ENCODE measurements at places on chromosomes 3 and 15. TPM values are rescaled to one million over a fixed set of nuclear protein-coding genes. Genes with fewer than 3 reads are reported as not detected.

Gene CAPN7
- 22.6 TPM for polyA plus RNA-seq

DNA sequence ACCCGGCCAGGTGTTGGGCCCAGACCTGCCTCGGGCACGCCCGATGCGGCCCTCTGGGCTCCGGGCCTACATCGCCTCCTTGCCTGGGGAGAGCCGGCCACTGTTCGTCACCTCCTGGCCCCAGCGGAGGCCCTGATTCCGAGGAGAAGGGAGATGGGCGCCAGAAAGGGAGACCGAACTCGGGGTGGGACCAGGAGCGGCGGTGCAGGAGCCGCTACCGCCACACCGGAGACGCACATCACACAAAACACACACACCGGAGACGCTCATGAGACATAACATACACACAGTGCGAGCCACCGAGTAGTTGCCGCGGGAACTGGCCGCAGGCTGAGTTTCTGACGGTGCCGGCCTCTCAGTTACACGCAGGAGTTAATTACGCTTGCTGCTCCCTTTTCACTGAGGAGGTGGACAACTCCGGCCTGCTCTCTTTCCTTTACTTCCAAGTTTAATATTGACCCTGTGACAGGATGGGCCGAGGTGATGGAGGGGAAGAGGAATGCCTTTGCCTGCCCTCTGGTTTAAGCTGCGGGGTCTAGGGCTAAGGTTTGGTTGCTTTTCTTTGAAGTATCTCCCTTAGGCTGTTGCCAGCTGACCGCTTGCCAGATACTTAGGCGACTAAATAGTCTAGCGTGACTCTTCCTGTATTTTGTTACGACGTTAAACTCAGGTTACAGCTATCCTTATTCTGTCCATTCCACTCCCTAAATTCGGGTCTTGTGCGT lies 570 bp downstream of the PCNP start:
- peak; percentile 75 for DNase-seq

DNA sequence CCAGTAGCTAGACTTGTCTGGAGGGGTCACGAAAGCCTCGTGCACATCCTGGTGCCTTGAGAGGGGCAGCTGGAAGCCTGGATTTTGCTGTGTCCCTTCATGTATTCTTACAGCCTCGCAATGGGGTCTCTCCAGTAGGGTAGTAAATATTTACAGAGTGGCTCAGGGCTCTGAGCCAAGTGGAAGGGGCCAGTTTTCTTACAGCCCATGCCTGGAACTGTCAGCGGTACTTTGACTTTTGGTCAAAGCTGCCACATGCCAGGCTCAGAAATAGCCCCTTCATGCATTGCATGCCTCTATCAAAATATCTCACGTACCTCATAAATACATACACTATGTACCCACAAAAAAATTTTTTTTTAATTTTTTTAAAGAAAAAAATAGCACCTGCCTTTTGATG lies 119.2 kb downstream of the OSBPL10 start:
- DNase-seq: no peak

Gene PPARG
- polyA plus RNA-seq: 10.7 TPM

All from hindlimb muscle (tissue), 1 donor.